ENCODE measurements at places on chromosomes 16 and 17.

DNA sequence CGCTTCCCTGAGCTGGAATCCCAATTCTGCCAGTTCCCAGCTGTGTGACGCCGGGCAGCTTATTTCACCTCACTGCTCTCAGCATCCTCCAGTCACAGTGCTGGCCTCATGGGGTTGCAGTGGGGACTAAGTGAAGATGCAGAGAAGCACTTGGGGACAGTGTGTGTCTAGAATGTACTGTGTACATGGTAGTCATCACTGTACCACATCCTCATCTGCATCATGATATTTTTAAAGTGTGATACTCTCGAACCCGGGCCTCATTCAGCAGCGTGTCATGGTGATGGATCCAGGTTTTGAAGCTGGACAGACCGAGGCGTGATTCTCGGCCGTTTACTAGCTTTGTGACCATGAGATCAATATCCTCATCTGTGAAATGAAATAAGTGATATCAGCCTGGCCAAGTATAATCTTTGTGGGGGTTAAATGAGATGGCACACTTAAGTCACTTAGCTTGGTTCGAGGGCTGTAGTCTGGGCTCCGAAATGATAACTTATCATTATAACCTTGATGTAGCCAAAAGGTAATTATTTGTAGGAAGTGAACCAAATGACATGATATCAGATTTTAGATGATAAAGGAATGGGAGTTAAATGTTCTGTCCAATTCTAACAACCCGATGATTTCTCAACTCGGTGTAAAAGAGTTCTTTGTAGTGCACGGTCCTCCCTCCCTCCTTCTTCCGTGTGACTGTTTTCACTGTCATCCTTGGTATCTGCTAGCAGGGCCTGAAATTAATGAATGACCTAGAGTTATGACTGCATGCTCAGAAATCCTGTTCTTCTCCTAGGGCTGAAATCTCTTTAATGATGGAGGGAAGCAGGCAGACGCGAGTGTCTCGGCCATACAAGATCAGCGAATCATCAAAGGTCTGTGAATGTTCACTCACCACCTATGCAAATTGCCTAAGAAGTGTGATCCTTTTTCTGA lies 2.0 kb downstream of the KLHL36 start:
- no peak for DNase-seq

DNA sequence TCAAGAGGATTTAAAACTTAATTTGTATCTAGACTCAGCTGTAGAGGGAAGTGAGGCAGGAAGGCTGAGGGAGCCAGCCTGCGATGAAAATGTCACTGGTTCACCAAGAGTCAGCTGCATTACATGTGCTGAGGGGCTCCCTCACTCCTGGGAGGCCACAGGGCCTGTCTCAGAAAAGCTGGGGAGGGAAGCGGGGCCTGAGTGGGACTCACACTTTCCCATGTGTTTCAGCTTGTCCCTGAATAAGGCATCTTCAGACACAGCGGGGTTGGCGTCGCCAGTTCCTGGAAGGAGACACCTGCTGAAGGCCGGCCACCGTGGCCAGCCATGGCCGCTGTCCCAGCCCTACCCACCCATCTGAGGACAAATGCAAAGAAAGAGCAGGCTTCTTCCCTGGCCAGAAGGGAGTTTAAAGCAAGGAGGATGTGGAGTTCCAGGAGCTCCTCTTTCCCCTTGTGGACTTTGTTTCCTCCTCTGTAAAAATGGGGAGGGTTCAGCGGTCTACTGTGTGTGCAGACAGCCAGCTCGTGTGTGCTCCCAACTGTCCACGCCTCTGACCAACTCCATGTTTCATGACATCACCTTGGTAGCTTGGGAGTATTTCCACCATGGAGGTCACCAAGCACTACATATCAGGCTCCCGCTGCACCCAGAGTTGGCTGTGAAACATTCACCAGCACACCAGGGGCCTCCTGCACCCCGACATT lies 19.2 kb upstream of the MRPS23 start:
- DNase-seq, result no peak

DNA sequence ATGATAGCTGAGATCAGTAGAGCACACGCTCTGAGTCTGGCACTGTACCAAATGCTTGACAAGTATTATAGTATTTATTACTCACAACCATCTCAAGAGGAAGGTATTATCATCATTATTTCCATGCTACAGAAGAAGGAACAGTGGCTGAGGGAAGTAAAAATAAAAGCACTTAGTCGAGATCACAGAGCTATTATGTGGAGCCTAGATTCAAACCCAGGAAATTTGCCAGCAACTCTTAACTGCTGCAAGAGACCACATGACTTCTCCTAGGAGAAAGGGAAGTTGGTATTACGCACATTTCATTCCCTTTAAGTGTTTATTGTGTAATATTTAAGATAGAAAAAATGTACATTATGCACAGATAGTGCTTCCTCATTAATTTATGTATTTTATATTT lies 1.0 kb upstream of the RHOT1 start:
- DNase-seq, result peak; percentile 83

DNA sequence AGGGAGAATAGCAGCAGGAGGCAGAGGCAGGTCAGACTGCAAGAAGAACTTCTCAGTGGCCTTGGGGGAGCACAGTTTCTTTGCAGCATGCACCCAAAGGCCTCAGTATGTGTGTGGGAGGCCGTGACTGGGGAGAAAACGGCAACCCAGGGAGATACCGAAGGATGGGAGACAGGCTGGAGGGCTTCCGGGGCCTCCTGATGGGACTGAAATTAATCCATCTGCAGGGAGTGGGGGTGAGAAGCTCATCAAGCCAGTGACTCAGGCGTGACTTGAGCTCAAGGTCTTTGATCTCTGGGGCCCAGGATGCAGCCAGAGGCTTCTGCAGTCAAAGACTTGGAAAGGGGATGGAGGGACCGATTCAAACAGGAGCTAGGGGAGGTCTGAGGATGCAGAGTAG lies 5.1 kb upstream of the C17orf113 start:
- DNase-seq, result no peak

DNA sequence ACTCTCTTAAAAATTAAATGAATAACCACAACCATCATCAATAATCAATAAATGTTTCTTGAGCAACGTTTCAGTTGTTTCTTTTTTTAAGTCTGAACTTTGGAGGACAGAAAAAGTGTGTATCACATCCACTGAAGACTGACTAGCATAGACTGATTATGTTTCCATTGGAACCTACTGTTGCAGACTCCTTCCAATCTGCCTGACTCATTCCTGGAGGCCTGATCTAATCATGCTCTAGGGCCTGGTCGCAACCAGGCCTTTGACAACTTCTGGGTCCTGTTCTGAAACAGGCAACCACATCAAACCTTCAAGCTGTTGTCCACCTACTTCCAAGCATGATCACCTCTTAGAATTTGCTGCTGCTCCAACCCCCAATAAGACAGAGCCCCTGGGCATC lies 109.2 kb upstream of the NUDT7 start:
- no peak for DNase-seq

DNA sequence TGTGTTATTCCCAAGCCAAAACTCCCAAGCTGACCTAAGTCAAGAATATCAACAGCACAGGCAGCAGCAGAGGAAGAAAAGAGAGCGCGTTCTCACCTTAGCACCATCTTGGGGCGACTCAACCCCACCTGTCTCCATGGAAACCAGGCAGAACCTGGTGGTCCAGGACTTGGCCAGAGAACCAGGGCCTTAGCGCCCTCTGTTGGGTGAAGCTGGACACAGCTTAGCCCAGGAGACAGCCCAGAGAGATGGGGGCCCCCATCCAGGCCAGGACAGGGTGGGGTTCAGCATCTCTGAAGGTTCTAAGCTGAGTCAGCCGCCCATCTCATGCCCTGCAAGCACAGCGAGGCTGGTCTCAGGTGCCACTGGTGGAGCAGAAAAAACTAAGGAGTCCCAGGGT lies 60.1 kb upstream of the TMEM132E start:
- DNase-seq, result peak; percentile 1

- no peak for DNase-seq
Measured at GRCh38 chr17:80204626-80205468, 15.3 kb downstream of the SGSH start.

DNA sequence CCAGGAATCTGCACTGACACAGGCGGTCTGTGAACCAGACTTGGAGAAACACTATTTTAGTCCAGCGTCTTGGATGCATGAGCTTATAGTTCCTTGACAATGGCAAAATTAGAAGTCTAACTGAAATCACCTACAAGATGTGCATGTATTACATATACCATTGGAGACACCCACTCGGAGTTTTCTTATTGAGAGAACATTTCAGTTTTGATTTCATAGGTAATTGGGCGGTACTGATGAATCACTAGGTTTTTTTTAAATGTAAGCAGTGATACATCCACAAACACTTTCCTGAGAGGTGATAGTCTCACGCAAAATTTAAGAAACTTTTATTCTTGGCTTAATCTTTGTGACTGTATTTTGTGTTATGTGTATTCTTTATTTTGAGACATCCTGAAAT lies 69.8 kb downstream of the PRKCA start:
- no peak for DNase-seq

DNA sequence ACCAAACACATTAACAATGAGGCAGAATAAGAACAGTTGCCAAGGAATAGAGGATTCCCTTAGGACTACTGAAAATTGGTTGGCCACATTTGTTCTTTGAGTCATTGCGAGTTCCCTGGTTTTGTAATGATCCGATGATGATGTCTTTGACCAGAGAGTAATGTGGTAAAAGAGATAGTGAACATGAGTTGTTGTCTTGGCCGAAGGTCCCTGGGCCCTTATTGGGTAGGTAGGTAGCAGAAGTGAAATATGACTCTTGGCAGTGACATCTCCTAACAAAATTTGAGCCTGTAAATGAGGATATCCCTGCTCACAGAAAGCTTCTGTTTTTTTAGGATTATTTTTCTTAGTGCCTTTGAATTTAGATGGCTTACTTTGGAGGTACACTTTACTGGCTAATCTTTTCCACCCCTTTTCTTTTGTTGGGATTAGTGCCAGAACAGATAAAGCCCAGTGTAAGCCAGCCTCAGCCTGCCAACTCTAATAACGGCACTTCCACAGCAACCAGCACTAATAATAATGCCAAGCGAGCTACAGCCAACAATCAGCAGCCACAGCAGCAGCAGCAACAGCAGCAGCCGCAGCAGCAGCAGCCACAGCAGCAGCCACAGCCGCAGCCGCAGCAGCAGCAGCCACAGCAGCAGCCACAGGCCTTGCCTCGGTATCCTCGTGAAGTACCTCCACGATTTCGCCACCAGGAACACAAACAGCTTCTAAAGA lies 47.2 kb downstream of the TNRC6A start:
- peak; percentile 29 for DNase-seq

DNA sequence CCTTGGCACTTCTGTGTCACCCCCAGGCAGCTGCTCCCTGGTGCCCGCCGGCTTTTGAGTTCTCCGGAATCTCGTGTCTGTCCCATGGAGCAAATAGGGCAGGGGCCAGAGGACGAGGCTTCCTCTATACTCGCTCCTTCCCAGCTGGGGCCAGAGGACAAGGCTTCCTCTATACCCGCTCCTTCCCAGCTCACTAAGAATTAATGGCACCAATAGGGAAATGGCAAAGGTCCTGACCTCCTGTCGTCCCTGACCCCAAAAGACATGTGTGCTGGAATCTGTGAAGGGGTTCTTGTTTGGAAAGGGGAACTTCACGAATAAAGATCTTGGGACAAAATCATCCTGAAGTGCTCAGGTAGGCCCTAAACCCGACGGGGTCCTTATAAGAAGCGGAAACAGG lies 7.6 kb downstream of the SGSH start:
- no peak for DNase-seq

- no peak for DNase-seq
Measured at GRCh38 chr16:17392857-17393692, 77.7 kb downstream of the XYLT1 start.

GRCh38 chr17:34308371-34308770 lies 10.9 kb upstream of the CCL8 start:
- no peak for DNase-seq

DNA sequence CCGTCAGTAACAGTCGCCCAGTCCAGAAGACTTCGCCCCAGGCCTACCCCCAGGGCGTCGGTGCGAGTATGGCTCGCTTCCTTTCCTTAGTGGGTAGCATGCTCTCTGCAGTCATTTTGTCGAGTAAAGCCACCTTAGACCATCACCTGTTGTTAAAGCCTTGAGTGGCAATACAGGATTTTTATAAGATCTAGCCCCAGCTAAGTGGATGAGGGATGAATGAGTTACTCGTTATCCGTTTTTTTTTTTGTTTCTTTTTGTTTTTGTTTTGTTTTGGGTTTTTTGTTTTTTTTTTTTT lies 322 bp upstream of the KLHL11 start:
- no peak for DNase-seq

GRCh38 chr16:9351841-9352434 lies 260.5 kb downstream of the HAPSTR1 start:
- DNase-seq, result no peak

DNA sequence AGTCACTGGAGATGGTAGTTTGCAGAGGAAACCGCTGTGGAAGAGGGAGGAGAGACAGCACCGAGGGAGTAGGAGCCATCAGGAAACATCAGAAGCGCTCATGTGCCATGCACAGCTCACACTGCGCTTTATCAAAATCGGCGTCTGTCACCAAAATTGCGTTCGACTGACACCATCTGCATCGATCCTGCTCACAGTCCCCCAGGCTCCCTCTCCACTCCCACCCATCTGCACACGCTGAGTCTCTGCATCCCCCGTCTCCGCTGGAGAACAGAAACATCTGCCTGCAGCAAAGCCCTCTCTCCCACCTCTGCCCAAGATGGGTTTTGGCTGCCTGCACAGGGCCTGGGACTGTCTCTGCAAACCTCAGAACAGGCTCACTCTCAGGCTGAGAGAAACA lies 187.5 kb upstream of the RPL38 start:
- DNase-seq, result no peak

GRCh38 chr16:89117227-89117974 lies 23.7 kb downstream of the ACSF3 start:
- DNase-seq, result no peak

DNA sequence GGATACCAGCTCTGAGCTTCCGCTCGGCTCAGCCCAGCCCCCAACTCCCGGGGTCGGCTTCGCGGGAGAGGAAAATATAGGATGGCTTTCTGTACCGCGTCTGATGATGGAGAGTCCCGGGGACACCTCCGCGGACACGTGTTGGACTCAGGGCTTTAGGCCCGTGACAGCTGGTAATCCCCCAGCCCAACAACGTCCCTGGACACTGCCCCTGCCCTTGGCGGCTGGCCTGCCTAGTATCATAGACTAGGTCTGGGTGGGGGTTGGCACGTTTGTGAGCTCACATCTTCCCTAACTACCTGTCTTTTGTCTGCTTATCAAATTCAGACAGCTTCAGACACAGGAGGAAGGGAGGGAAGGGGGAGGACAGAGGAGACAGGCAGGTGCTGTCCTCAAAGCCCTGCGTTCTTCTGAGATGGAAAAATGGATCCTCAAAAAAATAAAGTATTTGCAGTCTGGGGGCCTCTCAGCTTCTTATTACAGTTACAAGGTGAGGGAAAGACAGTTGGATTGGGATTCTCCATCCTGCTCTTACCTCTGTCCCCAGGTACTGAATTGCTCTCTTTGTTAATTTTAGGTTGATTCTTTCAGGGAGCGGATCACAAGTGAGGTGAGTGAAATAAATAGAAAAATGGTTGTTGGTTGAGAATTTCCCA lies 698 bp downstream of the PSME3 start:
- no peak for DNase-seq
